ENCODE measurements at places on chromosomes 2 and 18.

- DNase-seq, result no peak
Observed at GRCh38 chr18:12823892-12824291, 60.1 kb downstream of the PTPN2 start.

DNA sequence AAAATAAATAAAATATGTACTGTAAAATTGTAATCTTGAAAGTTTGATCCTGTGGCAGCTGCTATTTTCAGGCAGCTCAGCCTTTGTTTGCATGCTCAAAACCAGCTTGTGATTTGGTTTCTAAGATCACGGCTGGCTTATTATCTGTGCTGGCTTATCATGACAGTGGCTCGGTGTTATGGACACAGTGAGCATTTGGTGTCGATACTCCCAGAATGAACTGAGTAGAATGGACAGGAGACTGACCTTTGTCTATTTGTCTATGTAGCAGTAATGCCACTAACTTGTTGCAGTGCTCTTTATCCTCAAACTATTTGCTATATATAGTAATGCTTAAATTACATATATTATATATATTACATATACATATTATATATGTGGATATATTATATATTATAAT is 58.8 kb downstream of the NEDD4L start:
- DNase-seq, result no peak

DNA sequence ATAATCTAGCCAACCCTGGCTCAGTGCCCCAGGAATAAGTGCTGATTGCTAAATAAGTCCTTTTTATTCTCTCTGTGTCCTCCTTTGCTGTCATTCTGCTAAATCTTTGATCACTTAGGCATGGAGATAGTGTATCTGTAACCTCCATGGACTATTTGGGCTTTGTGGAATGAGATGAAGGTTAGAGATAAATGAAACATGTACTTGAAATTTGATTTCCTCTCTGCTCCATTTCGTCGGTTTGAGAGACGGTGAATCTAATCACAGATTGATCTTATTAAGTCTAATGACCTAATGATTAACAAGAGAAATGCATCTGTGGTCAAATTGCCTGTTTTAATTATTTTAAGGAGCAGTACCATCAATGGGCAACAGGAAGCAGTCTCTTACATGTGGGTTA is 159.2 kb downstream of the RIT2 start:
- DNase-seq, result no peak

- peak; percentile 14 for DNase-seq
Observed at GRCh38 chr2:175154661-175155082, 13.3 kb downstream of the ATF2 start.

DNA sequence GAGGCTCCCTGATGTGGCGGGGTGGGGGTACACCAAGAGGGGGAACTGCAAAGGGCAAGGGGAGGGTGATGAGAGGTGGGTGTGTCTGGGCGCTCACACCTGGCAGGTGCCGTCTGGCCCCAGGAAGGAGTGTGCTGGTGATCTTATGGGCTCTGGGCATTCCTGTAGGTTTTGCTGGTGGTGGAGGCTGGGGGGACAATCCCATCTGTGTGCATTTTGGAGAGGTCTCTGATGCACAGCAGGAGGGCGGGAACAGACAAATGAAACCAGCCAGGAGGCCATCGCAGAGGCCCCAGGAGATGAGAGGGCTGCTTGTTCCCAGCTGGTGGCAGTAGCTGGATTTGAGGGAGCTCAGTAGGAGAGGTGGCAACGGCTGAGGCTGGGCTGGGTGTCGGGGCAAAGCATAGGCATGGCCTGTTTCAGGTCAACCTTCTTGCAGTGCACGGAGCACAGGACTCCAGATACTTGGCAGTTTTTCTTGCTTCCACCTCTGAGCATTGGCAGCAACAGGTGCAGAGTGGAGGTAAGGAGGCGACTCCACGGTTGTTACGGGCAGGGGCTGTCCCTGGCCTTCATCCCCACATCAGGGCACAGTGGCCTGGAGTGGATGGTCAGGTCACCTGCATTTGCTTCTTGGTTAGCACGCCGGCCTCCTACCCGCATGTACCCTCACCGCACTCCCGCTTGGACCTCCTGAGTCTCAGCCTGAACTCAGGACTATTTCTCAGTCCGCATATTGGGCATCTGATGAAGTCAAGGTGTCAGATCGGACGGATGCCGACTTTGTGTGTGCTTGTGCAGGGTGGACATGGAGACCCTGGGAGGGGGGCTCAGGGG is 194.2 kb upstream of the HDAC4 start:
- no peak for DNase-seq

DNA sequence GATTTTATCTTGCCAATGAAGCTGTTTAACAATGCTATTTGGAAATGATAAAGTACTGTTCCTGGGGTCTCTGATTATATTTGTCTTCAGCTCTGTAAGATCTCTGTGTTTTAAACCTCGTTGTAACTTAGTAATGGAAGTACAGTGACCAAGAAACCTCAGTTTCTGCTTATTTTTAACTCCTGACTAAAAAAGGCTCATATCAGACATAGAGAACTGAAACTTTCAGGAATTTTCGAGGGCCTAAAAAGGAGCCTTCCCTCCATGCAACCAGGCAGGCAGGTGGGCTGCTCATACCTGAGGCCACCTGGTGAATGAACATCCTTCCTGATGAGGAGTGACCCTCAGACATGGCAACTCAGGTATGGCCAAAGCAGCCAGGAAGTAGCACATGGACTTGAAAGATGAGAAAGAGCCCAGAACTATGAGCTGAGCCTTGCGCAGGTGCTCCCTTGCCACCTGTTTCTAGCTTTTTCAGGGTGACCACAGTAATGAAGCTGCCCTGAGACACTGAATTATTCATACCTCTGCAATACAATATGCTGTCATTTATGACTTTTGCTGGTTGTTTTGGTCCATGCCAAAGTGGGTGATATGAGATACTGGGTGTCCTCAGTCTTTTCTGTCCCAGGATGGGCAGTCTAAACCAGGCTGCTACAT is 23.9 kb downstream of the MYO3B start:
- DNase-seq, result no peak

DNA sequence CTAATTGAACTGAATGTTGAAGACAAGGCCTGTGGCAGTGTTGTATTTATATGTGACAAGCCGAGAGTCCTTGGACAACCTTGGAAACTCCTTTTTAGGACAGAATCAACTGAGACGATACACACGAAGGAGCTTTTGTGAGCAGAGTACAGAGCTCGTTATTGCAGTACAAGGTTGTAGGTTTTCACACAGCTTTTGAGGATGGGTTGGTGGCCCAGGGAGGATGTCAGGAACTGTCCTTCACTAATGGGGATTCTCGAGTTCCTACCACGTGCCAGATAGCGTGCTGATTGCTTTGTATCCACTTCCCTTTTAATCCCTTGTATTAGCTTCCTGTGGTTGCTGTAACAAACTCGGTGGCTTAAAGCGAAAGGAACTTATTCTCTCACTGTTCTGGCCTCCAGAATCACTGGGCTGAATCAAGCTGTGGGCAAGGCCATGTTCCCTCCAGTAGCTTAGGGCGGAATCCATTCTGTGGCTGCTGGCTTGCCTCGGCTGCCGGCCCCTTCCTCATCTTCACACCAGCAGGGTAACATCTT is 20.2 kb downstream of the INPP4A start:
- DNase-seq, result no peak

DNA sequence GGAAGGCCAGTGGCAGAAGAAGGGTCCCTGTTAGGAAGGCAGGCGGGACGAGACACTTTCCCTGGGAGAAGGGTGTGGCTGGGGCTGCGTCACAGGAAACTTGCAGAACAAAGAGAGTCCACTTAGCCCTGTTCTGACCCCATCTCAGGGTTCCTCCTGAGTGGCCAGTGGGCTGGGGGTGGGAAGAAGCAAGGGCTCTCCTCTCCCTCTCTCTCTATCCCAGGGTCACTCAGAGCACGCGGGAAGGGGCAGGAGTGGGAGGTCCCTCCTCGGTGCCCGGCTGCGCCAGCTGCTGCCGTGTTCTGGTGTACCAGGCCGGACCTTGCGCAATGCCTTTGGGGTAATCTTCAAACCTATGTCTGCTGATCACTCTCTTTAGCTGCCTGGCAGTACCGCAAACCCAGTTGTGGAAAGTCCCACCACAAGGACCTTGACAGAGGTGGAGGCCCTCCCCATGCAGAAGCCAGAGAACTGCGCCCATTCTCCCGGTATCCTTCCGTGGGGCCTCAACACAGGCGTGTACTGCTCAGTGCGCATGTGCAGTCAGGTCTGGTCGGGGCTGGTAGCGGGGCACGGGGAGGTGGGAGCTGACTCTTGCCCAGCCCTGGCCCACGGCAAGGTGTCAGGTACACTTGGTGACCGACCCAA is 47.8 kb upstream of the ST3GAL5 start:
- no peak for DNase-seq
